ENCODE measurements at places on chromosomes 1 and 21.
A peak's percentile ranks its signal among the peaks of the same experiment; 100 is the strongest.

- peak; percentile 28 for DNase-seq
Measured at GRCh38 chr1:6127587-6128163, 52.4 kb downstream of the CHD5 start.

GRCh38 chr1:50661626-50662025 is 238.4 kb upstream of the DMRTA2 start:
- DNase-seq = no peak

DNA sequence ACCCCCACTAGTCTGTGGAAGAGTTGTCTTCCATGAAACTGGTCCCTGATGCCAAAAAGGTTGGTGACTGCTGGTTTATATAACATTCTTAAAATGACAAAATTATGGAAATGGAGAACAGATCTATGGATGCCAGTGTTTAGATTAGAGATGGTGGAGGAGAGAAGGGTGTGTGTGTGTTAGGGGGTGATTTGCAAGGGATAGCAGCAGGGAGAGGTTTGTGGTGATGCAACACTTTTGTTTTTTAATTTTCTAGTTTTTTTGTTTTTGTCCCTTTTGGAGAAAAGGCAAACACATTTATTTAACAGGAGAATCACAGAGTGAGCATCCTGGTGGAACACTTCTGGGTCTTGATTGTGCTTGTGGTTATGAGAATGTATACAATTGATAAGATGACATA is 143.8 kb downstream of the RPS6KC1 start:
- DNase-seq = no peak

DNA sequence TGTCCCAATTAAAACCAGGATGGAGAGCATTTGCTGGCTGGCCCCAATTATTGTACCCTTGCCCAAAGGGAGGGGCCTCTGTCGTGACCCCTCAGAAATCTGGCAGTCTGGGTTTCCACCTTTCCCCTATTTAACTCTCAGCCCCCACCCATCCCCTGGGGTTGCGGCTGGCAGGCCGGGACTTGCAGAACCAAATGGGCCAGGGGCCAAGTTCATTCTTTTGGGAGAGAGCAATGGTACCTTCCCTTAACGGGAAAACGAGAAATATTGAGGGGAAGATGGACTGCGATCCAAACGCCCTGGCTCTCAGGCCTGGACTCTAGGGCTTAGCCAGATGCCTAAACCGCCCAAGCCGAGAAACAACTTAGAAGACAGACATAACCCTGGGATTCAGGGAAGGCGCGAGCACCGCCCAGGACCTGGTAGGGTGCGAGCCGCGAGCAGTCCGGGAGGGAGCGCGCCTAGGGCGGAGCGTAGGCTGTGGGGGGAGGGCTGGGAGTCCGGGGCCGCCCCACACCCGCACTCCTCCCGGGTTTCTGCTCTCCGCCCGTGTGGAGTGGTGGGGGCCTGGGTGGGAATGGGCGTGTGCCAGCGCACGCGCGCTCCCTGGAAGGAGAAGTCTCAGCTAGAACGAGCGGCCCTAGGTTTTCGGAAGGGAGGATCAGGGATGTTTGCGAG is at the start of gene SLC27A3:
Gene SLC27A3, plus strand, starts transcription at position 628 of the 678 bp plus-strand sequence. CDS start 91 bp downstream, outside the sequence.
- peak; percentile 43 for DNase-seq

GRCh38 chr1:204711103-204711946 is 25.8 kb upstream of the LRRN2 start:
- no peak for DNase-seq

DNA sequence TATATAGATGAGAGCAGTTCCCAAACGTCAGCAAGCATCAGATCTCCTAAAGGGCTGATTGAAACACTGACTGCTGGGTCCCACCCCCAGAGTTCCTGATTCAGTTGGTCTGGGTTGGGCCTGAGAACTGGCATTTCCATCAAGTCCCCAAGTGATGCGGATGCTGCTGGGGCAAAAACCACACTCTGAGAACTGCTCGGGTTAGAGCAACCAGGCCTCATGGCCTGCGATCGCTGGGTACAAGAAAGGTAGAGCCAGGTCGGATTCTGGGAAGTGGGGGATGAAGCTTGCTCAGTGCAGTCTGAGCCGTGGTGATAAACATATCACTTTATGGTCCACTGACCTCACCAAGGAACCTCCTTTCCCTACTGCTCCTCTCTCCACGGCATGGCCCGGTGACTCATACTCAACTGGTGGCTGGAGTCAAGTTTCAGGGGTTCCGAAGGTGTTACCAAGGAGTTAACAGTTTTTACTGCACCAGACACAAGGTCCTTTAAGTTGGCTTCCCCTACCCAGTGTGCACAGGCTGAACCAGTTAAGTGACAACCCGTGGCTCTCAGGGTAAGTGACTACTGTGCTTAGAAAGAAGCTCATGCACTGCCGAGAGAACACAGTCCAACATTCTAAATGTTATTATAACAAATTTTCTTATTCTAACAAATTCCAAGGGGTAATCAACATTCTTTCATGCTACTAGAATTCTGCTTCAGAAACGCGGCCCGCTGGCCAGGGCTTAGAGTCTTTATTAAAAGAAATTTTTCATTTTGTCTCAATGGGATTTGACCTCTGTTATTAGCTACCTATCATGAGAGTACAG is 153.5 kb downstream of the TGFBR3 start:
- DNase-seq = peak; percentile 70

DNA sequence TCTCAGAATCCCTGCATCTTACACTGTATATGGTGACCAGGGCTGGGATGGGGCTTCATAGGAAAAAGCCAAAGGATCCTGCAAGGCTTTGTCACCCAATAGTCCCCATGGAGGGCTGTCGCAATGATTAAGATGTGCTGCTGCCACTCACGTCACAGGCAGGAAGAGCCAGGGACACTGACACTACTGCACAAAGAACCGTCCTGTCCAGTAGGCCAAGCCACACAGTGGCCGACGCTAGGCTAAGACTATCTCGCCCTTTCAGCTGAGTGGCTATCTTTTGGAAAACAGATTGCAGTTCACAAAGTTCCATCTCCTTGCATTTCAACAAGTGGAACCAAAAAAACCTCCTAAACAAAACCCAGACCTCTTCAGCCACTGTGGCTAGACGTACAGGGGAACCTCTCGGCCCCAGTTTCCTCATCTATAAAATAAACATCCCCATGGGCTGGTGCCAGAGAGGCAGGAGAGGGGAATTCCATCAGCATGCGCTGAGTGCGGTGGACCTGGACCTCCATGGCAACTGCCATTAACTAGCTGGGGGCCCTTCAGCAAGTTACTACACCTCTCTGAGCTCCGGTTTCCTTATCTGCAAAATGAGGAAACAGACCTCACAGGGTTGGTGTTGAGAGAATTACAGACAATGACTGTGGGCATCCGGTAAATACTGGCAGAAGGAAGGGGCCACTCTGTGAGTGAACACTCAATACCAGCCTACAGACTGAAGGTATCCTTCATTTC is 8.7 kb downstream of the CAPZB start:
- DNase-seq = no peak

DNA sequence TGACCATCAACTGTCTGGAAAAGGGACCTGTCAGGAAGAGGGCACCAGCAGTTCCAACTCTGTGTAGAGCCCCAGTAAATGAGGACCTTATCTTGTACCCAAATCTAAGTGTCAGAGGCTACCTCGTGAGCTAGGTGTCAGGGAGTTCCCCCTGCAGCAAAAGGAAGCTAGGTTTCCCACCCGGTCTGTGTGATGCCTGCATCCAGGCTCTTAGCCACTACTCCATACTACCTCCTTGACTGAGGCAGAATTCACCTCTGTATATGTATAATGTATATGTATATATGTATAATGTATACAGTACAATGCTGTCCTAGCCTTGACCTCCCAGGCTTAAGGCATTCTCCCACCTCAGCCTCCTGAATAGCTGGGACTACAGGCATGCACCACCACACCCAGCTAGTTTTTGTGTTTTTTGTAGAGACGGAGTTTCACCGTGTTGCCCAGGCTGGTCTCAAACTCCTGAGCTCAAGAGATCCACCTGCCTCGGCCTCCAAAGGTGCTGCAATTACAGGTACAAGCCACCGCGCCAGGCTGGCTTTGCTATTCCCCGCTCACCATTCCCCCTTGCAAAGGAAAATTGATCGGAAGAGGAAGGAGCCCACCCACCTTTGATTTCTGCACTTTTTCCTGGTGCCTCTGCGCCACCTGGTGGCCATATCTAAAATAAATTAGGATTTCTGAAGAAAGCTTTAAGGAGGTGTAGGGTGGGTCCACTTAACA is 15.7 kb upstream of the LUZP1 start:
- DNase-seq = no peak

- DNase-seq = no peak
Measured at GRCh38 chr1:233290396-233291034, 5.0 kb downstream of the PCNX2 start.

DNA sequence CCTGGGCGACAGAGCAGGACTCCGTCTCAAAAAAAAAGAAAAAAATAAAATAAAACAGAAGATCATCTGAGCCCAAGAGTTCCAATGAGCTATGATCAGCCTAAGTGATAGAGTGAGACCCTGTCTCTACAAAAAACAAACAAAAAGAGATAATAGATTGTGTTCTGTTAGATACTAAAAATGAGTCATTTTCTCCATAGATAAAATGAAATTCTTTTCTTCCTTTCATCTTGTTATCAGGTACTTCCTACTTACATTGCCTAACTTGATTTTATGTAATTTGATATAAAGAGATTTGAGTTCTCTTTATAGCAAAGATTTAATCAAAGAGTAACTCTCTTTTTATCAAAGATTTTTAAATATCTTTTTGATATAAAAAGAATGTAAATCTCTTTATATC is 19.3 kb upstream of the PTGS2 start:
- DNase-seq = no peak

DNA sequence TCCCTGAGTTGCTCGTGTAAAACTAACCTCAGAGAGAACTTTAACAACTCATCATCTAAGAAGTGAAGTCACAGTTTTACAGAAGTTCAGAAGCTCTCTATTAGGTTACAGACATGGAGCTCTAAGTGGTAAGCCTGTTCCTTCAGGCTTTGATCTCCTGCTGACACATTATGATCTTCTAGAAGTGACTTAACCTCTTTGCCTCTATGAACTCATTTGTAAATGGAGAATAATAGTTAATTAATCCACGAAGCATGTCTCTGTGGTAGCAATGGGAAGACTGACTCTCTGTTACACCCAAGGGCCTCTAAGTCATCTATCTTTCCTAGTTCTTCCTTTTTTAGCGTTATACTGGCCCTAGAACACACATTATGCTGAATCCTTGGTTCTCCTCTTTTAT is 157.9 kb upstream of the NRIP1 start:
- DNase-seq = no peak

DNA sequence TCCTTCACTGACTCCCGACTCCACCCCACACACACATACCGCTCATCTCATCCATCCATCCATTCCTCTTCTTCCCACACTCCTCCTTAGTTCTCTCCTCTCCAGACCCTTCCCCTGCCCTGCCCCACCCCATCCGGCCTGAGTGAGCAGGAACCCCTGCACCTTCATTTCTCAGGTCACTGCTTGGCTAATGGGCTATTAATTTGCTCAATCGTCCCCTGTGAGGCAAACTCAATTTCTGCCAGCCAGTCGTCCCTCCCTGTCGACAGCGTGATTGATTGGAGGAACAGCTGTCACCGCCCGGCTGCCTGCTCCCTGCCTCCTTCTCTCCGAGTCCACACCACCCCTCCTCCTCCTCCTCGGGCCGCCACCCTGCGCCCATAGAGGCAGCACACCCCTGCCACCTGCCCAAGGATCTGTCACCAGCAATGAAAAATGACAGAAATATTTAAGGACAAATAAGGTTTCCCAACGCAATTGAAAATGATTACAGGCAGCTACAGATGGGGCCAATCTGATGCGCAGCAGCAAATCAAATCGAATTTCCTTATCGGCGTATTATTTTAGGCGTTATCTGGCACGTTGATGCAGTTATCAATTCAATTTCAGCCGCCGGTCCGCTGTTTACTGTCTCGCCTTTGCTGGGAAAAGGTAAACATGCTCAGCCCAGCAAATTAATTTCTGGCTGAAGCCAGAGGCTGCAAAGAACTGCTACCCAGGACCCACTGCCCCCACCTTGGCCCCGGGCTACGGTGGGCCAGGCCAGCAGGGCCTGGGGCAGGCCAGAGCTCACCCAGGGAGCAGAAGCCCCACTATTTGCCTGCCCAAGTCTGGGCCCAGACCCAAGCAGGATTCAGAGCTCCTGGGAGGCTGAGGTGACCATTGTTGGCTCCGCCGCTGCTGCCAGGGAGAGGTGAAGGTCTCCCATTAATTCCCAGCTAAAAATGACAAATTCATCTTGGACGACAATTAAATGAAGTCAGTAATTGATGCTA is 71.3 kb downstream of the TMEM53 start:
- DNase-seq = no peak

GRCh38 chr1:247491328-247491727 is 33.4 kb upstream of the OR2B11 start:
- no peak for DNase-seq

GRCh38 chr21:45178070-45178608 is 103.8 kb downstream of the ADARB1 start:
- DNase-seq = no peak

GRCh38 chr1:98405581-98406074 is 255.9 kb upstream of the SNX7 start:
- DNase-seq = no peak
